ENCODE measurements at places on chromosomes 5 and 9.
A peak's percentile ranks its signal among the peaks of the same experiment; 100 is the strongest.

- no peak for DNase-seq
Observed at GRCh38 chr9:6133346-6134063, 82.1 kb upstream of the IL33 start.

- DNase-seq, result no peak
Observed at GRCh38 chr5:173812811-173813550, 75.2 kb upstream of the CPEB4 start.

DNA sequence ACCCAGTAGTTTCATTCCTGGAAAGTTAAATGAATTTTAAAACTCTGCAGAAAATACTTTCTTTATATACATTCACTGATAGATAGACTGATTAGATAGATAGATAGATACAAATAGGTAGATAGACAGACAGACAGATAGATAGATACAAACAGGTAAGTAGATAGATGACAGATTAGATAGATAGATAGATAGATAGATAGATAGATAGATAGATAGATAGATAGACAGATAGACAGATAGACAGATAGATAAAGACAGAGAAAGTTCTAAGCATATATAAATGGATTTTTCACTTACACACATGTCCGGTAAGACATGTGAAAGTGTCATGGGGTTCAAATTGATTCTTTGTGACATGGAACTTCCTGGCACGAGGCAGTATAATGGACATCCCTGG, 349.7 kb downstream of the CDK5RAP2 start:
- DNase-seq, result no peak

DNA sequence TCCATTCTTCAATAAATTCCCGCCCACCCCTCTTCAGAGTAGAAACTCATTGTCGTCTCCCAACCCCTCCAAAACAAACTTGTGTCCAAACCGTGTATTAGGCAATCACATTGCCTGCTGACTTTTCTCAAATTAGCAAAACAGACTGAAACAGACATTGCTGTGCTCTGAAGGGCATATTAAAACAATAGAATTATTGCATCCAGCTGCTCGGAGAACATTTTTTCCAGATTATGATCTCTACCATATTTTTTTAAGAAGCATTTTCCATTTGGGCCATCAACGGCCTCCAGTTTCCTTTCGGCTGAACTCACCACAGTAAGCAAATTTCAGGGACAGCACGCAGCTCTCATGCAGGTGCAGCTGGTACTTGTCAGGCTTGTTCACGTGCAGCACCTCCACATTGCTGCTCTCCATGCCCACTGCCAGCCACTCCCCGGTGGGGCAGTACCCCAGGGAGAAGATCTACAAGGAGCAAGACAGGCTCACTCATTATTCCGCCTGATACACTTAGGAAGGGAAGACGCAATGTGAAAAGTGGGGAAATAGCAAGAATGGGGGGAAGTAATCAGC, 104.1 kb downstream of the TLE1 start:
- DNase-seq, result no peak

- no peak for DNase-seq
Observed at GRCh38 chr5:121695307-121695706, 156.4 kb upstream of the FTMT start.

DNA sequence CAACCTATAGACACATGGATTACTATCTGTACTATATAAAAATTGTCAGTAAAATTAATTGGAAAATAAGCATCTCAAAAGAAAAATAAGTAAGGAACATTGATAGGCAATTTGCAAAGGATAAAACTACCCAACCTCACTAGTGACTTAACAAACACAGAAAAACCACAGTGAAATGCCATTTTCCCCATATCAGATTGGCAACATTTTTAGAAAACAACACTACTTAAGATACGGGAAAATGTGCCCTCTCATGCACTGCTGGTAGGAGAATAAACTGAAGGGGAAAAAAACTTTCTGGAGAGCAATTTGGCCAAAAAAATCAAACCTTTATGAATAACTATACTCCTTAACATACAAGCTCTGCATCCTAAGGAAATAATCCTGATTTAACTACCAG, 254.0 kb downstream of the DEPDC1B start:
- DNase-seq, result no peak

DNA sequence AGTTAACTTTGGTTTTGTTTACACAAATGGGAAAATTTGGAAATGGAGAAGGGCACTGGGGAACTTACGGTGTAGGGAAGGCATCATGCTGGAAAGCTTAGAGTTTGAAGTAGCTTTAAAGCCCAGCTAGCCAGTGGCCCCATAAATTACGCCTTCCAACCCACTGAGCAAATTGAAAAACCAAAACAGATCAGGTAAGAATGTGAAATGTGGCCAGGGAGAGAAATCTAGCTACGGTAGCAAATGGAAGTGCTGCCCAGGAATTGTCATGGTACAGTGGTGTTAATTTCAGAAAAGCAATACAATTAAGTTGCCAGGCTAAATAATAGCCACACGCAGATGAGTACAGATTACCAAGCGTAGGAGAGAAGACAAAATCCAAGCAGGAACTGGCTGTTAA, 654.8 kb downstream of the PRELID2 start:
- DNase-seq, result no peak

DNA sequence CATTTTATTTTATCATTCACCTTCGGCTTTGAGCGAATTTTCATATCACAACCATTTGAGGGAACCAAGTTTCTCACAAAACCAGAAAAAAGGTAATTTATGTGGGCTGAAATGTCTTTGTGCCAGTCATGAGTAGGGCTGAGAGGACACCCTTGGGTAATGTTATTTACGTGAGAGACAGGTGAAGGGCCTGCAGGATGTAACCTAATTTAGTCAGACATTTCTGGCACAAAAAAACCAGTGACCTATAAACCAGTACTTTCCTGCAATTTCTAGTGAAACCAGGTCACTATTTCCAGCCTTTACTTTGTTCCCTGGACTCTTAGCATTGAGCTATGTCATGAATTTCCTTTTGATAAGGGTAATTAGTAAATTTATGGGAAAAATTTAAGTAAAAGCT, 17.2 kb upstream of the CCDC112 start:
- DNase-seq, result peak; percentile 80

- DNase-seq, result no peak
Observed at GRCh38 chr5:988322-988721, 20.3 kb upstream of the NKD2 start.

- no peak for DNase-seq
Observed at GRCh38 chr9:82418334-82418733, 429.8 kb downstream of the SPATA31D1 start.

- peak; percentile 69 for DNase-seq
Observed at GRCh38 chr5:93894601-93895354, 153.4 kb upstream of the POU5F2 start.

DNA sequence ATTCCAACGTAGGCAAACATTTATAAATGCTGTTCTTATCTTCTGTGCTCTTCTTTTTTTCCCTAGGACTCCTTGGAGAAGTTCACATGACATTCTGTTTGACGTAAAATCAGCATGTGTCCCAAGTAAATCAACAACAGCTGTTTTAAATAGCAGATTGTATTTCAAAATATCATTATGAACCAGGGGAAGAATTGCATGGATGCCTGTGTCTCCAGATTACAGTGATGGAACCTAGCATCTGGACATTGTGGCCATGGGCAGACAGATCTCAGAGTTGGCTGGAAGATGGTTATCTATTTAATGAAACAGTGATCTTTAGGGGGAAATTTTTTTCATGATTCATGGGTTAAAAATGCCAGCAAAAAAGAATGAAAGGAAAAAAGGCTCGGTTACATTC, 222.0 kb downstream of the MAN2A1 start:
- DNase-seq, result no peak

DNA sequence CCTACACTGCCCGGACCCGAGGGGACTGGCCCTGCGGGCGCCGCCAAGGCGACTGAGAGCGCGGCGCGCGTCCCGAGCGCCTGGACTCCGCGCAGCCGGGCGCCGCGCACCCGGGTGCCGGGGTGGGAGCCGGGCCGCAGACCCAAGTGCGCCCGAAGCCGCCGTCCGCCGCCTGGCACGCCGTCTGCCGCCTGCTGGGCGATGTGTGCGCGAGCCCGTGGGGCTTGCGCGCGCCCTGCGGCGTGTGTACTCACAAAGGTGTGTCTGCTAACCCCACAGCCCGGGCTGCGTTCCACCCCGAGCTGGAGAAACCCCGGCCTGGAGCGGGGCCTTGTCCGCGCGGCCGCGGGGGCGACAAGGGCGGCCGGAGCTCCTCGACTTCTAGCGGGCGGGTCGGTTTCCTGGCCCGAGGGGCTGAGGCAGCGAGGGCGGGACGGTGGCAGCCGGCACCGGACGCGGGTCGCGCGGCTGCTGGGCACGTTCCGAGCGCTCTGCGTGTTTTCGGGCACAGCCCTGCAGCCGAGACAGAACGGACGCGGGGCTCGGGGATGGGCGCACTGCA, 1.1 kb upstream of the ZSWIM6 start:
- DNase-seq, result peak; percentile 38

- no peak for DNase-seq
Observed at GRCh38 chr9:72557549-72557948, 36.1 kb downstream of the TMC1 start.

DNA sequence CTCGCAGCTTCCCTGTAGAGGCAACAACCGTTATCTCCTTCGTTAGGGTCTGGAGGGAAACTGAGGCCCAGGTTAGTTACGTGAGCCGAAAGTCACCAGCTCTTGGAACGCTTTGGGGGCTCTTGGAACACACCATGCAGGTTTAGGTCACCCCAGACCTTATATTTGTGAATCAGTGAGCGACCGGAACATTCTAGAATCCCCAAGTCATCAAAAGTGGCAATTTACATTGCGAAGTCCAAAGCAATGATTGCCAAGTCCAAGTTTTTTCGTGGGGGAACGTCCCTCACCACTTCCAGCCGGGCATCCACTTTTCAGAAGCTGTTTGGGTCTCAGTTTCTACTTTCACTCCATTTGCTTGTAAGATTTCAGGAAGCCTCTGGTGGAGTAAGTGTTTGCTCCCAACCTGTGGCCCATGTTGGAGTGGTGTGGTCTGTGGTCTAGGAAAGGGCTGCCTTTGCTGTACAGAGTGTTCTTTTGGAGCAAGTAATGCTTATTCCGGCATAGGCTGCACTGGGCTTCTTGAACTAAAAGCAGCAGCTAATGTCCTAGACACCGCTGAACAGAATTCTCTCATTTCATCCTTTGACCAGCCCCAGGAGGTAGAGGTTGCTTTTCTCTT, 32.8 kb upstream of the SPRY4 start:
- peak; percentile 51 for DNase-seq

DNA sequence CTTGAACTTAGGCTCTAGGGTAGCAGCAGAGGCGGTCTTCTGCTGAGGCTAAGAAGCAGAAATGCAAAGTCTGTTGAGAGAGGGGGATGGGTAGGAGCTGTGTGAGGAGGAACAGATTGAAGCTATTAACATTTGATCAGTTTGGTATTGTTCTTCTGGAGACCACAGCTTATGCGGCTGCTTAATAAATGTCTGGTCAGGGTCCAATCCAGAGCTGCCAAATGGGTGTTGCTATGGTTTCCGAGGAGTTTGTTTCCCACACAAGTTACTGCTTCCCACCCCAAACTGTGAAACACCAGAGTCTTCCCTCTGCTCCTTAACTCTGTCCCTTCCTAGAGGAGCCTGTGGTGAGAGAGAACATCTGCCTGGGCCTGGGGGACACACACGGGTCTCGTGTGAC, 142.2 kb upstream of the KLF4 start:
- no peak for DNase-seq

DNA sequence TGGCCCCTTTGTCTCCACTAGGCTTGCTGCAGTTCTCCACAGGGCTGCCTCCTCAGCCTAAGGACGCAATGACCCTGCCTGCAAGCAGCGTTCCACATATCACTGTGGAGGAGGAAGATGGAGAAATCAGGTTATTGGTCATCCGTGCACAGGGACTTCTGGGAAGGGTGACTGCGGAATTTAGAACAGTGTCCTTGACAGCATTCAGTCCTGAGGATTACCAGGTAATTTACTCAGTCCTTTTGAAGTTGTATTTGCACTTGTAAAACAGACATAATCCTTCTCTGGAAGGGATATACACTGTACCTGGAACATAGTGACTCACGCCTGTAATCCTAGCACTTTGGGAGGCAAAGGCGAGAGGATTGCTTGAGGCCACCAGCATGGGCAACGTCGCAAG, 116.6 kb downstream of the ADGRV1 start:
- no peak for DNase-seq

- no peak for DNase-seq
Observed at GRCh38 chr5:167750586-167750985, 540.9 kb upstream of the WWC1 start.

GRCh38 chr9:98556511-98556910, 152.2 kb downstream of the GABBR2 start:
- DNase-seq, result no peak

- DNase-seq, result no peak
Observed at GRCh38 chr9:4547016-4547415, 56.7 kb downstream of the SLC1A1 start.

DNA sequence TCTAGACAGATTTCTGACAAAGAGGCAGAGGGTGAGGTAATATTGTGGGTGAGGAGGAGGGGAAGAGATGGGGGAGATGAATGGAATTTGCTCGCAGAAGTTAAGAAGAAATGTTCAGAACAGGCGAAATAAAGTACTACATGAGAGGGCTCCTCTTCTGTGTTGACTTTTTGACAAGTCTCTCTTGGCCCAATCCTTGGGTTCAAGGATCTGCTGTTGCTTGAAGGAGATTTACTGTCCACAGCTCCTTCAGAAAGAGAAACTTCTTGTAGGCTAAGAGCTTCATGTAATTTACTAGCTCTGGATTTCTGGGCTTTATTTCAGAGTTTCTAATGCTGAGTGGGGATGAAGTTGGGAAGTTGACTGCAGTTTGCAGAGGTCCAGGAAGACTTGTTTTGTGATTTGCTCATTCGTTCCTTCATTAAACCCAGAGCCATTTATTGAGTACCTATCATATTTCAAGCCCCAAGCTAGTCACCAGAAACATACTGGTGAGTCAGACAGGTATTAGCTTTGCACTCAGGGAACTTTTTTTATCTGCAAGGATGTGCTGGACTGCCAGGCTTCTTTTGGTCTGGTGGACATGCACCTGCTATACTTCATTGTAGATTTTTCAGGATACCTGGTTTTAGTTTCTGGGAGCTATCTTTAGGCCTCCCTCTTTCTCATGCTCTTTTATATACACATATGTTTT, 402.9 kb upstream of the CLINT1 start:
- DNase-seq, result no peak

- DNase-seq, result no peak
Observed at GRCh38 chr9:87179553-87180340, 232.4 kb upstream of the GAS1 start.

DNA sequence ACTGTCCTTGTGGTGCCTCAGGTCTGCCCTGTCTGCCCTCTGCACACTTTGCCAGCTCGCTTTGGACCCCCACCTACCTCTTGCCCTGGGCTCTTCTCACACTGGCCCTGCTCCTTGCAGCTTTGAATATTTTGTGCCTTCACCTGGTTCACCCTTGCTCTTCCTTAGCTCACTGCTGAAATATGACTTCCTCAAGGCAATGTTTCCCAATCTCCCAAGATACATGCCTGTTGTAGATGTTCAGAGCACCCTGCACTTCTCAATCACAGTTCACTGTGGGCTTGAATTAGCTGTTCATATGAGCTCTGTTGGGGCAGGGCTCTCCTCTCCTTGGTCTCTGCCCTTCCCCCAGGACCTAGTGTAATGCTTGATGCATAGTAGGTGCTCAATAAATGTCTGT, 8.0 kb downstream of the AFAP1L1 start:
- no peak for DNase-seq

DNA sequence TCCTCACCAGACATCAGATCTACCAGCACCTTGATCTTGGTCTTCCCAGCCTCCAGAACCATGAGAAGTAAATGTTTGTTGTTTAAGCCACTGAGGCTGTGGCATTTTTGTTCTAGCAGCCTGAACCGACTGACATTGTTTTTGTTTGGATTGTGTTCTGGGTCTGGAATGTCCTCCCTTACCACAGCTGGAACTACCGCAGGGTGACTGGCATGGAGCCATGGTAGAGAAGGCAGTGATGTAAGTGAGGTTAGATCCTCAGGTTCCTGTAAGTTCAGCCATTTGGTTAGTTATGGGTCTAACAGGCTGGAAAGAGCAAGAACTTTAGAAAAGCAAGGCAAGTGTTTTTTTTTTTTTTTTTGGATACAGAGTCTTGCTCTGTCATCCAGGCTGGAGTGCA, 209.3 kb downstream of the DAB2IP start:
- no peak for DNase-seq
